ENCODE measurements at places on chromosomes 3 and 15.

- no peak for DNase-seq
Observed at GRCh38 chr15:47496343-47497185, 220.7 kb upstream of the SEMA6D start.

- no peak for DNase-seq
Observed at GRCh38 chr15:39270221-39270855, 310.5 kb upstream of the THBS1 start.

GRCh38 chr3:161413855-161414210 lies 42.5 kb upstream of the SPTSSB start:
- DNase-seq, result no peak

DNA sequence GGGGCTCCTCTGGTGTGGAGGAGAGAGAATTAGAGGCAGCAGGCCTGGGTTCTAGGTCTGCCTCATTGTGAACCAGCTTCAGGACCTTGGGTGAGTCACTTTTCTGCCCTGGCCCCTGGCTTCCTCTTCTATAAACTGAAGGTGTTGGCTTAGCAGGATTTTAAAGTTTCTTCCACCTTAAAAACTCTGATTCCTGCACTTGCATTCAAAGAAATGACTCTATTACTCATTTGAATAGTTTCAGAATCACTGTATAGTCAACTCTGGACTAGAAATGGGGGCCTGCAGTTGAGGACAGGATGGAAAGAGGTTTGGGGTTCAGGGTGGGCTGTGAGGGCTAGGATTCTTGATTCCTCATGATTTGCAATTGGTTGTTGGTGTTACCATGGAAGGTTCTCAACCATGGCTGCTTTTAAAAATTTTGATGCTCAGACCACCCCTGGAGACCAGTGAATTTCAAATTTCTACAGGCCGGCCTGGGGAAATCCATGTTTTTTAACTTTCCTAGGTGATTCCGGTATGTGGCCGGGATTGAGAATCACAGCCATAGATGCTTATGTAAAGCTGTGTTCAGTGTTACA lies 19.9 kb downstream of the SMAD3 start:
- DNase-seq, result no peak

- DNase-seq, result no peak
Observed at GRCh38 chr3:118057086-118057485, 977.6 kb downstream of the IGSF11 start.

- no peak for DNase-seq
Observed at GRCh38 chr15:39682366-39682765, 100.3 kb downstream of the FSIP1 start.

DNA sequence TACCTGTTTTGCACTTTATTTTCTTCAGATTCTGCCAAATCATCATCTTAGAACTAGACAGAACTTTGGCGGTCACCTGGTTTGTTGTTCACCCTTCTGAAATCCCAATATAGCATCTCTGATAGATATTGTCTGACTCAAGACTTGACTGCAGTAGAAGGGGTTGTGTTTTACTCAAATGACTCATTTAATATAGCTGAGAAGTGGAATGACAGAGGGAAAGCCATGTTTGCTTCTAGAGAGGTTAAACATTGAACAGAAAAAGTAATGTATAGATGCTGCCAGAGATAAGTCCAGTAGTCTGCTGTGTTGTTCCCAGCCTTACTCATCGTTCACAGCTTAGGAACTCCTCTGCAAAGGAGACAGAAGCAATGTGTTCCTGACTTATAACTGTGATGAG lies 402.0 kb downstream of the AGBL1 start:
- DNase-seq, result no peak

- DNase-seq, result no peak
Observed at GRCh38 chr15:101168463-101168824, 83.4 kb downstream of the CHSY1 start.

GRCh38 chr15:62369454-62369853 lies 204.4 kb upstream of the C2CD4B start:
- DNase-seq, result no peak

DNA sequence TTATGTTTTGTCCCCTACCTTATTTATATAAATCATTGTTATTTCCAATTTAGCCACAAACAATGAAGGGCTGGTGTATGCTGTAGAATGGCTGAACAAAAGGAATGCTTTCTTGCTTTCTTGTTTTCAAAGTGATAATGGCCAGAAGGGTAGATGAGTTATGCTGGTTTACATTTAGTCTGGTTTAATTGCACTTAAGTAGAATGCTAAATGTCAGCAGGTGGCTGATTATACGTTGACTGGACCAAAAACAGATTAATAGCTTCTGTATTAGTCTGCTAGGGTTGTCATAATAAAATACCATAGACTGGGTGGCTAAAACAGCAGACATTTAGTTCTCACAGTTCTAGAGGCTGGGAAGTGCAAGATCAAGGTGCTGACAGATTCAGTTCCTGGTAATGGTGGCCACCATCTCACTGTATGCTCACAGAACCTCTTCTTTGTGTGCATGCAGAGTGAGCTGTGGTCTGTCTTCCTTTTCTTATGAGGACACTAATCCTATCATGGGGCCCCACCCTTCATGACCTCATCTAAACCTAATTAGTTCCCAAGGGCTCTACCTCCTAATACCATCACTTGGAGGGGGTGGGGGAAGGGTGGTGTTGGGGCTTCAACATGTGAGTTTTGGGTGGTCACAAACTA lies 17.1 kb upstream of the XIRP1 start:
- DNase-seq, result no peak

- no peak for DNase-seq
Observed at GRCh38 chr15:49189631-49190030, 19.6 kb downstream of the GALK2 start.

GRCh38 chr3:170327040-170327808 lies 30.3 kb upstream of the SKIL start:
- no peak for DNase-seq

GRCh38 chr15:57406062-57406772 lies 29.9 kb downstream of the CGNL1 start:
- DNase-seq, result no peak

GRCh38 chr3:191449256-191449655 lies 11.7 kb upstream of the PYDC2 start:
- DNase-seq, result no peak

DNA sequence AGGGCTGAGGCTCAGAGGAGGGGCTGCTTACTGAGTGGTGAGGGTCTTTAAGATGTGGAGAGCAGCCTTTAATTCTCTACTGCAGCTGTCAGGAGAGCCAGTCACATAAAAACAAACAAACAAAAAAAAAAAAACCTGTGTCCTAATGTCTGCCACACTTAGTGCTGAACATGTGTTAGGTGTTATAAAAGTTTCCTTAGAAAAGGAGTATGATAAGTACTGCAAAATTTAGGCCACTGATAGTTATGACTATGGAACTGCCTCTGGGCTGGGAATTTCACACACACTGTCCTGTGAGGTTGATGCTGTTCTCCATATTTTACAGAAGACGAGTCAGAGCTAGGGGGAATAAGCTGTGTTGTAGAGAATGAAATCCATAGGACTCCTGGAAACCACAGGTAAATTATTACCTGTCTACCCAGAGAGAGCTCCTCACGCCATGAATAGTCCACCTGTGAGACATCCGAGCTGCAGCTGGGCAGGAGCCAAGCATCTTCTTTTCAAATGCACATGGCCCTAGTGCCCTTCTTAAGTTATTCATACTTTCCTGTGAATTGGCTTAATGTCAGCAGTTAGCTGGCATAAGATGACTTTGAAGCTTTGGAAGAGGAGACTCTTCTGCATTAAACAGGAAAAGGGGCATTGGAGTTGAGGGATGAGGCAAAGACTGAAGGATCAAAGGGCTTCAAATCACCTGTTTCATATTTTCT lies 34.5 kb upstream of the SKOR1 start:
- peak; percentile 1 for DNase-seq

GRCh38 chr3:157861076-157861765 lies 245.0 kb downstream of the SHOX2 start:
- DNase-seq, result no peak

GRCh38 chr15:90419738-90420406 lies 31.8 kb downstream of the IQGAP1 start:
- peak; percentile 93 for DNase-seq

DNA sequence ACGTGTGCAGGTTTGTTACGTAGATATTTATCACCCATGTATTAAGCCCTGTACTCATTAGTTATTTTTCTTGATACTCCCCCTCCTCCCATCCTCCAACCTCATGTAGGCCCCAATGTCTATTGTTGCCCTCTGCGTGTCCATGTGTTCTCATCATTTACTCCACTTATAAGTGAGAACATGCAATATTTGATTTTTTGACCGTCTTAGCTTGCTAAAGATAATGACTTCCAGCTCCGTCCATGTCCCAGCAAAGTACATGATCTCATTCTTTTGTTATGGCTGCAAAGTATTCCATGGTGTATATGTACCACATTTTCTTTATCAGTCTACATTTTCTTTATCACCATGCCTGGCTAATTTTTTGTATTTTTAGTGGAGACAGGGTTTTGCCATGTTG lies 623.2 kb downstream of the SQOR start:
- DNase-seq, result no peak

DNA sequence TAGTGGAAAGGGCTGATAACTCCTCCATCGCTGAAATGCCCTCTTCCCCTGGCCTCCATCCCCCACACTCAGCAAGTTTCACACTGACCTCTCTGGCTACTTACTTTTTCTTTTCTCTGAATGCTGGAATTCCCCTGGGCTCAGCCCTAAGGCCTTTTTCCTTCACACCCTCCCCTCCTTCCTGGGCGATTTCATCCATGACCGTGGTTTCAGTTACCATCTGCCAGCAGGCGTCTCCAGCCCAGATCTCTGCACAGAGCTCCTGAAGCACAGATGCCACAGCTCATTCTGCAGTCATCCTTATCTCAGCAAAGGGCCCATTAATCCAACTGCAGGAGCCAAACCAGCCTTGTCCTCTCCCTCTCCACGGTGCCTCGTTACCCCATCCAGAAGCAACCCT lies 114.0 kb downstream of the RFTN1 start:
- DNase-seq, result peak; percentile 50

DNA sequence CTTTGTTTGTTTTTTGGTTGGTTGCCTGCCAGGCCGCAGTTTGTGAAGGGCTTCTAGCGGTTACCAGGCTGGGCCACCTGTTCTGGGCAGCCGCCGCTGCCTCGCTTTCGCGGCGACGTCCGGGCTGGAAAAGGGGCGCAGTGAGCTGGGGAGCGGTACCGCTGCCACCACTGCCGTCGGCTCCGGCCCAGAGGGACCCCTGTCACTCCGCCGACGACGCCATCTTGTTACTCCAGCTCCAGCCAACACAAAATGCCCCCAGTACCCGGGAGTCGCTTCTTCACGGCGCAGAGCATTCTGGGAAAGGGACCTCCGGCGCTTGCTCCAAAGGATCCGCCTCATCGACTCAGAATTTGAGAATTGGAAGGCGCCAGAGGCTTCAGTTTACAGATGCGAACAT lies 238.8 kb downstream of the CDIN1 start:
- DNase-seq, result no peak

DNA sequence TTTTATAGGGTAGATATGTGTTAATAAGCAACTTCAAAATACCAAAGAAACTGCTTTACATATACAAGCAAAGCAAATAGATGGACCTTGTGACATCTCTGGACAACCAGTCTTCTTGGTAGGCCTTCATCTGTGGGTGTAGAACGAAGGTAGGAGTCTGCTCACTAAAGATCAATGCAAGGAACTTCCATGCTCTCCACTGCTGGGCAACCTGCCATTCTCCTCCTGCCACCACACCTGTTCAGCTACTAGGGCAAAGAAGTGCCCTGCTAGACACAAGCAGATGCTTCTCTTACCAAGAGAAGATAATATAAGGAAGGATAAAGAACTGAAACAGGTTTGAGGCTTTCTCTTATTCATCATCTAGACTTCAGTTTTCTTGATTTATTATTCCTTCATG lies 12.6 kb downstream of the PPARG start:
- no peak for DNase-seq

GRCh38 chr3:18830087-18830486 lies 318.2 kb upstream of the KCNH8 start:
- DNase-seq, result peak; percentile 82

DNA sequence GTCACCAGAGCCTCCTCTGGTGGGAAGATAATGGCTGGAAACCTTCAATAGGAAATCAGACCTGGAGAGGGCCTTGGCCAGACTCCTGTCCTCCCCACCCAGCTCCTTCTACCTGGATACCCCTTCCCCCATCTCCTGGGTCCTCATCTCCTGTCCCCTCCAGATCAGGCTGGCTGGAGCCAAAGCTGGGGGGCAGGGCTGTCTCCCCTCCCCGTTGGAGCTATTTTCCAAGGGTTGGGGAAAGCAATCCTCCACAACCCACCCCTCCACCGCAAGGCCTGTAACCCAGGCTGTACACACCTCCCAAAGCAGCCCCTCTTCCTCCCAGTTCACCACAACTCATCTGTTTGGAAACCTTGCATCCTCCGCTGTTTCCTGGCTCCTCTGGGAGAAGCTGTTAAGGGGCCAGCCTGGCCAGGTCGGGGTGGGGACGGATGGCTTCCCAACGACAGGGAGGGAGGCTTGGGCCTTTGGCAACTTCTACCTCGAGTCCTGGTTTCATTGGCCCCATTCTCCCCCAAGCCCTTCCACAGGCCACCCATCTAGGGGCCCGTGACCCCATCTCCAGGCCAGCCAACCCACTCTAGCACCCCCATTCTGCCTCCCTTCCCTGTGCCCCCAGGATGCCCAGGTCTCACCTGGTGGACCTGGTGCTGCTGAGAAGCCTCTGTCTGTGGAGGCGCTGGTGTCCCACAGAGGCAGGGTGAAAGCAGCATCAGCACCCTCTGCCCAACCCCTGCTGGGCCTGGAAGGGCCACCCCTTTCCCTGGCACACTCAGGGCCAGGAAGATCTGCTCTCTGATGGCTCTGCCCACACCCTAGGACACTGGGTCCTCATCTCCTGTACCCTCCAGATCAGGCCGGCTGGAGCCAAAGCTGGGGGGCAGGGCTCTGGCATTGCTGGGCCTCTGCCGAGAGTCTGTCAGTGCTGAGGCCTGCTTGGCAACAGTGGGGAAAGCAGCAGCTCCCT lies 22.1 kb upstream of the GOLGA6C start:
- DNase-seq, result no peak

- no peak for DNase-seq
Observed at GRCh38 chr3:54237788-54238502, 115.6 kb downstream of the CACNA2D3 start.

GRCh38 chr15:39640665-39641064 lies 59.8 kb downstream of the THBS1 start:
- DNase-seq, result peak; percentile 17
